Activated naive CD4-positive, alpha-beta T cell treated with anti-CD3 and anti-CD28 coated beads, Interleukin-2, amount 50 U/mL, for 72 hours (primary cell): ENCODE measurements at places on chromosomes 12 and 14. TPM values are rescaled to one million over a fixed set of nuclear protein-coding genes. Genes with fewer than 3 reads are reported as not detected.

DNA sequence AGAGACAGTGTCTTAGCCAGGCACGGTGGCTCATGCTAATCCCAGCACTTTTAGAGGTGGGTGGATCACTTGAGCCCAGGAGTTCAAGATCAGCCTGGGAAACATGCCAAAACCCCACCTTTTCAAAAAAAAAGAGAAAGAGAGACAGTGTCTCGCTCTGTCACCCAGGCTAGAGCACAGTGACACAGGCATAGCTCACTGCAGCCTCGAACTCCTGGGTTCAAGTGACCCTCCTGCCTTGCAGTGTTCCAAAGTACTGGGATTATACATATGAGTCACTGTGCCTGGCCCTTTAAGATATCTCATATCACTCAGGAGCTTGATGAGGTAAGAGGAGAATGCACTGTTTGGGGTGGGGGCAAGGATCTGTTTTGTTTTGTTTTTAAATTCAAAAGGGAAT is 48.1 kb upstream of the LTBP2 start:
- no peak for DNase-seq

SERPINA12 gene
- total RNA-seq = not detected

RAB3IP gene
- 23.1 TPM for total RNA-seq

DNA sequence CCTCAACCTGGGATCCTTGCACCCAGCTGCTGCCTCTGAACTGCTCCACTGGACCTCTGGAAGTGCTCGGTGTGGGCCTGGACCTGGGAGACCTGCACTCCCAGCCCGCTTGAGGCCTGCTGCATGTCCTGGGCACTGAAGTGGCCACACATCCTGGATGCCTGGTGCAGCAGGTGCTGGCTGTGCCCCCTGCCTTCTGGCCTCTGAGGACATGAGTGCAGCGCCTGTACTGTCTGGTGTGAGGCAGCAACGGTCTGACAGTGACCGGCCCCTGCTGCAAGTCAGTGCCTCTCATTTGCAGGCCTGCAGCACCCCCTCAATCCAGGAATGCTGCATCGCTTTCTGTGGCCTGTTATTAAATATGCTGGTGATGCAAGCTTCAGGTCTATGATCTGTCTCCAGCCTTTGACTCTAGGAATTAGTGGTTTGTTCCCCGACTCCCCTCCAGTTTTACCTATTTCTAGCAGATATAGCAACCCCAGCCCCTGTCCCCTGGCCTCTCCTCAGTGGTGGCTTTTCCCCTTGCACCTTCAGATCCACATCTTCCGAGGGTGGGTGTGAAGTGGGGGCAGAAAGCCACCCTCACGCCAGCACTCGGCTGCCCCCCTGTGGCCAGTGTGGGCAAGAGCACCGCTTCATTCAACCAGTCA is 3.6 kb downstream of the SMIM41 start:
- no peak for DNase-seq

- DNase-seq = no peak
Measured at GRCh38 chr12:126201981-126202537, 1136.8 kb downstream of the AACS start.

FITM1 gene
- 0.49 TPM for total RNA-seq

GRCh38 chr12:29662734-29663323 is 120.9 kb downstream of the TMTC1 start:
- no peak for DNase-seq

DNA sequence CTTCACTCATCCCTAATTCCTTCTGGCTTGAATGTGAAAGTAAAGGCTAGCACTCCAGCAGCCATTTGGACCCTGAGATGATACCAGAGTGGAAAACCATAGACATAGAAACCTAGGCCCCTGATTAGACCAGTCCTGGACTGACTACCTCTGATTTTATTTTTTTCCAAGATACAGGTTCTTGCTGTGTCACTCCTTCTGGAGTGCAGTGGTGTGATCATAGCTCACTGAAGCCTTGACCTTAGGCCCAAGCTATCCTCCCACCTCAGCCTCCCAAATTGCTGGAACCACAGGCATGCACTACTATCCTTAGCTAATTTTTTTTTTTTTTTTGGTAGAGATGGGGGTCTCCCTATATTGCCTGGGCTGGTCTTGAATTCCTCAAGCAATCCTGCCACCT is 74.4 kb upstream of the STAC3 start:
- no peak for DNase-seq

- no peak for DNase-seq
Measured at GRCh38 chr12:98968896-98969295, 323.8 kb downstream of the APAF1 start.

- no peak for DNase-seq
Measured at GRCh38 chr14:34851395-34851794, 23.8 kb downstream of the BAZ1A start.

NRXN3 gene
- not detected for total RNA-seq

APOF gene
- not detected for total RNA-seq
